ENCODE measurements at places on chromosomes 11 and 22.
A peak's percentile ranks its signal among the peaks of the same experiment; 100 is the strongest.

DNA sequence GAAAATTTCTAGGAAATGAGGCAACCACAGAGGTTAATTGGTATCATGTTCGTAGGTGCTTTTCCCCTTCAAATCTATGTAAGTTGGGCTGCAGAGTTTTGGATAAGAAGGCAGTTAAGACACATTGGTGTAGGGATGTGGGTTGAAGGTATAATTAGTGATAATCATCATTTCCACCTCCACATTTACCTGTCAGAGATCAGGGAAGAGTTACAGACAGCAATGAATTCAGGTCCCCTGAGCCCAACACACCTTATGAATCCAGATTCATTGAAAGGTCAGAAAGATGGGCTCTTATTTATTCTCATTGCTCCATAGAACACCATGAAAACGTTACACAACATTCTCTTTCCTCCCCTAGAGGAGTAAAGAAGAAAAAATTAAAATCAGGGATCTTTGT is 308.7 kb downstream of the C11orf87 start:
- no peak for DNase-seq

DNA sequence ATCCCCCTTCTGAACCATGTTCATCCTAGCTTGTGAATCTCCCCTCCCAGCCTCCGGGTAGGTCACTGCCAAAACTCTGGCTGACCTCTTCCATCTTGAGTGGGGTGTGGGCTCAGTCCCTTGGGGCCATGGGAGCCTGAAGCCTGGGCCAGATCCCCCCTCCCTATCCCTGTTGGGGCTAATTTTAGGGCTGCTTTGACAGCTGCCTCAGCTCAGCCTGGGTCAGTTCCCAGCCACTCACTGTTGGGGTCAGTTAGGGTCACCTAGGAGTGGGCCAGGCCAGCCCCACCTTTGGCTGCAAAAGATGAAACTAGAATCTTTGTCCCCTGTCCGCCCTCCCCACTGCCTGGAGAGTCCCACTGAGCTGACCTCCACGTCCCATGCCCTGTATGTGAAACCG is 29.8 kb upstream of the P2RY2 start:
- DNase-seq, result no peak

- DNase-seq, result no peak
Measured at GRCh38 chr11:111912535-111912934, at the start of gene HSPB2. Gene HSPB2, plus strand, starts transcription at chr11:111912734. Its CDS starts 96 bp downstream, at chr11:111912830.

DNA sequence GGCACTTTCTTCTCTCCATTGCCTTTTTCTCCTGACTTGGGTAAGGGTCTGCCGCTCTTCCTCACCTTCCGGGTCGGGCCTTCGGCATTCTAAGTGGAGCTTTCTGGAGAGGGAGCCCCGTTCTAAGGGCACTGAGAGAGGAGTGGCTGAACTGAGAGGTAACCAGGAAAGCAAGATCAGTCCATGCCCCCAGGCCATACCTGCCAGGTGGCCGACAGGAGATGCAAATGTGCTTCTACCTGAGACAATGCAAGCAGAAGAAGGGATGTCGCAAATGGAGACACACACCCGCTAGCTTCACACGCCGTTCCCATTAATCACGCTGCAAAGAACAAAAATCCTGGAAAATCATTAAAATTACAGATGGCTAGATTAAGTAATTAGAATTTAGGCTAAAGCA is 156.4 kb upstream of the TBCEL start:
- DNase-seq, result no peak

- no peak for DNase-seq
Measured at GRCh38 chr11:73423506-73423905, 47.3 kb downstream of the RELT start.

GRCh38 chr11:115256397-115257197 is 247.6 kb downstream of the CADM1 start:
- no peak for DNase-seq

DNA sequence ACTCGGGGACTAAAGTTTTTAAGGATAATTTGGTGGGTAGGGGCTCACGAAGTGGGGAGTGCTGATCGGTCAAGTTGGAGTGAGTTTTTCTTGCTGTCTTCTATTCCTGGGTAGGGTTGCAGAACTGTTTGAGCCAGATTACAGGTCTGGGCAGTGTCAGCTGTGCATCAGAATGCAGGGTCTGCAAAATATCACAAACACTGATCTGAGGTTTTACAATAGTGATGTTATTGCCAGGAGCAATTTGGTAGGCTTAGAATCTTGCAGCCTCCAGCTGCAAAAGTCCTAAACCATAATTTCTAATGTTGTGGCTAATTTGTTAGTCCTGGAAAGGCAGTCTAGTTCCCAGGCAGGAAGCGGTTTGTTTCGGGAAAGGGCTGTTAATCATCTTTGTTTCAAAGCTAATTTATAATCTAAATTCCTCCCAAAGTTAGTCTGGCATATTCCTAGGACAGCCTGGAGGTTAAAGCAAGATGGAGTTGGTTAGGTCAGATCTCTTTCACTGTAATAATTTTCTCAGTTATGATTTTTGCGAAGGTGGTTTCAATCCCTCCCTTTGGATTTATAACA is 39.7 kb upstream of the CALCA start:
- no peak for DNase-seq

DNA sequence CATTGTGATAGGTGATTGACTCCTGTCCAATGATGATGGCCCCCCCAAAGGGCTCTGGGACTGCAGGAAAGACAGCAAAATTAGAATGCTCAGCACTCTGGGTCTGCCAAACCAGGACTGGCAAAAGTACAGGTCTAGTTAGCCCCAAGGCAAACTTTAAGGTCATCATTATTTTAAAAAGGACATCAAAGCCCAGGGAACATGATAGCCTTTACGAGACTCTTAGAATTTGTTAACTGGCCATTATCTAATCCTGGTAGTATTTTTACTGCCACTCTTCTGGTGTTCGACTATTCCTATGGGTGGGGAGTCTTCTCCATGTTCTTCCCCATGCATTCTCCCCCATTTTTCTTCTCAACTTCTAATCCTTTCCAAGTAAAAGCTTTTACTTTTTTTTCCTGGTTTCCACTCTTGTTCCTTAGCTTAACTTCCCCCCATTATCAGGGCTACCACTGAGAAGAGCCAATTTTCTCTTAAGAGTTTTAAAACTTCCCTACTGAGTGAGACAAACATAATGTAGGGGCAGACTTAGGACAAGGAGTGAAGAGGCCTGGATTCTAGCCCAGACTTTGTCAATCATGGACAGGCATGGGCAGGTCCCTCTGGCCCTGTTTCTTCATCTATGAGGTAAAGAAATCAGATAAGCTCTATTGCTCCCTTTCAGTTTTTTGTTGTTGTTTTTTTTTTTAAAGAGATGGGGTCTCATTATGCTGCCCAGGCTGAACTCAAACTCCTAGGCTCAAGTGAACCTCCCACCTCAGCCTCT is 7.1 kb downstream of the DDB1 start:
- no peak for DNase-seq

DNA sequence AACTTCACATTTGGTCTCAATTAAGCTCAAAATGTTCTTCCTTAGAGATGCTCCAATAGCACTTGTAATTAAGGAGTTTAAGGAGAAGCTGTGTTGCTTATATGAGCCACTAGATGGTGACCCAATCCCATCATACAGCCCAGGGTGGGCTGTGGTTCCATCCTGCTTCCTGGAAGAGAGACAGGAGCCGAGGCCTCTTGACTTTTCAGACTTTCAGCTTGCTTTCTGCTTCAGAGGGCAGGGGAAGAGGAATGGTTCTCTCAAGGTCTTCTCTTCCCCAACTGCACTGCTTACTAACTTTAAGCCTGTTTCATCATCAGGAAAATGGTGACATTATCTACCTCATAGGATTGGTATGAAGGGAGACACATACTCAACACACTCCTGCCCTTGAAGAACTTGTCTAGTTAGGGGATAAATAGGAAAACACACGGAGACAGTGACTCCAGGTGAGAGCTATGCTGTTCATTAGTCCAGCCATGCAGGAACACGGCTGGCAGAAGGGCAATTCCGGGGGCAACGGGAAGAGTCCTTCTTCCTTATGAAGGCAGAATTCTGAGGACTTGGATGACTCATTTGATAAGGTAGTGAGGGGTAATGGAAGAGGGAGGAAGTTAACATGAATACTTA is 20.1 kb downstream of the TMEM218 start:
- no peak for DNase-seq

DNA sequence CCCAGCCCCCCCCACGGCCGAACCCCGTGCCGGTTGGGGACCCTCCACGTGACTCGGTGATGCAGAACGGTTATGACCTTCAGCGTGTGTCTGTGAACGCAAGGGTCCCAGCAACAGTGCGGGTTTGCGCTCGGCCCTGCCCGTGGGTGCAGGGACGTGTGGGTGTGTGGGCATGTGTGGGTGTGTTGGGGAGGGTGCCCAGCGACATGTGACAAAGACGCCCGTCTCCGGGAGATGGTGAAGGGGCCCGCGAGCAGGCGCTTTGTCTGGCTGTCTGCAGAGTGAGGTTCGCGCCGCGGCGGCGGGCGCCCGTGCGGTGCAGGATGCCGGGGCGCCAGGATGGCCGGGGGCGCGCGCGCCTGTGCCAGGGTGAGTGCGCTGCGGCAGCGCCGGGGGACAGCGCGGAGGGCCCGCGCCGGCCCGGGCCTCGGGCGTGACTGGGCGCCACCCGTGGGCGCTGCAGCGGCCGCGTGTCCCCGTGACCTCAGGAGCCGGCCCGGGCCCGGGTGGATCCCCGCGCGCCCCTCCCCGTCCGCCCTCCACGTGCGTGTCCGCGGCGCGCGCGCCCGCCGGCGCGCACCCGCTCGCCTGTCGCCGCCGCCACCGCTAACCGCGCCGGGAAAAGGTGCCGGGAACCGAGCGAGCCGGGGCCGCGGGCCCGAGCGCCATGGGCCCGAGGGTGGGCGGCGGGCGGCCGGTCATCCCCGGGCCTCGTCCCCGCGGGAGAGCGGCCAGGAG is at the start of gene LRFN4:
Gene LRFN4 (plus strand): TSS at position 569 of the 738 bp plus-strand sequence. CDS start 681 bp downstream, outside the sequence.
- peak; percentile 32 for DNase-seq

- DNase-seq, result no peak
Measured at GRCh38 chr11:2864901-2865300, 20.7 kb downstream of the CDKN1C start.

DNA sequence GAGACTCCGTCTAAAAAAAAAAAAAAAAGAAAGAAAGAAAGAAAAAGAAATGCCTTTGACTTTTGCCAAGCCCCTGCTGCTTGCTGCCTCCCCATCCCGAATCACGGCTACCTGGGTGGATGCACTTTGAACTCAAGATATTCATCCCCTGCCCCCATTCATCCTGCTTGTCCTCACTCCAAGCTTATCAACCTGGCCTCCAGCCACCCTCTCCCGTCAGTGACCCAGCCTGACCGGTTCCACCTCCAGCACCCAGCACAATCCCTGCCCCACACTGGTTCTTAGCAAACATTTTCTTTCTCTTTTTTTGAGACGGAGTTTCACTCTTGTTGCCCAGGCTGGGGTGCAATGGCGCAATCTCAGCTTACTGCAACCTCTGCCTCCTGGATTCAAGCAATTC is 44.4 kb downstream of the CYTH4 start:
- DNase-seq, result no peak

DNA sequence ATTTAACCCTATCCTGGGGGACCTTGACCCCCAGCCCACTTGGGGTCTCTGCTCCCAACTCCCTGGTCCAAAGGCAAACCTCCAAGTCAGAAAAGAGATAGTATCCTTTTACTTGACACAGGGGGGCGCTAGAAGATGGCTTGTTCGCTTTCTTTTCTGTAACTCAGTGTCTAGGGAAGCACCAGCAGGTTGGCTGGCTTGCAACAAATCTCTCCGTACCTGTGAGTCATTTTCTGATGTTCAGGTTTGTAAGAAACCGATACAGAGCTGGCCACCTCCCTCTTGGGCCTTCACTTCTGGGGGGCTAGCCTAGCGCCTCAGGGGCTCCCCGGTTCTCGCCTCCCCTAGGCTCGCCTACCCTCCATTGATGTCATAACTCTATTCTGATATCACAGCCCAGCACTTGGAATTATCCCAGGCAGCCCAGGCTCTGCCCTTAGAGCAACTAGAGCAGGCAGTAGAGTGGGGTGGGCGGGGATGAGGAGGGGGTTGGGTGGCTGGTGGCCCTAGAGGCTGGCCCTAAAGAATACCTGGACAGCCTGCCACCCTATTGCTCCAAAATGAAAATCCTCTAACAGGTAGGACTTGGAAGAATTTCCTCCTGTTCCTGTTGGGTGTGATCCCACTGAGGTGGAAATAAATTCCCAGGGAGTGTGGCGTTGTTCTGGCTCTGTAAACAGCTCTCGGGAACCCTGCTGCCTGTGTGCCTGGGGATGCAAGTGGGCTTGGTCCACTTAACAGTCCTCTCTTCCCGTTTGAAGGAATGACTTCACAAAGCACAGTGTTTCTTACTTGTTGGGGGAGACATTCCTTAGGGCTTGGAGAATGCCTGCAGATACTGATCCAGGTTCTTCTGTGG is 69.4 kb downstream of the OSBP2 start:
- DNase-seq, result peak; percentile 32

- DNase-seq, result no peak
Measured at GRCh38 chr22:49871482-49871881, 17.8 kb downstream of the ZBED4 start.

- no peak for DNase-seq
Measured at GRCh38 chr11:113148652-113149051, 165.7 kb upstream of the TTC12 start.

GRCh38 chr11:36743039-36743438 is 145.0 kb upstream of the RAG2 start:
- DNase-seq, result no peak

DNA sequence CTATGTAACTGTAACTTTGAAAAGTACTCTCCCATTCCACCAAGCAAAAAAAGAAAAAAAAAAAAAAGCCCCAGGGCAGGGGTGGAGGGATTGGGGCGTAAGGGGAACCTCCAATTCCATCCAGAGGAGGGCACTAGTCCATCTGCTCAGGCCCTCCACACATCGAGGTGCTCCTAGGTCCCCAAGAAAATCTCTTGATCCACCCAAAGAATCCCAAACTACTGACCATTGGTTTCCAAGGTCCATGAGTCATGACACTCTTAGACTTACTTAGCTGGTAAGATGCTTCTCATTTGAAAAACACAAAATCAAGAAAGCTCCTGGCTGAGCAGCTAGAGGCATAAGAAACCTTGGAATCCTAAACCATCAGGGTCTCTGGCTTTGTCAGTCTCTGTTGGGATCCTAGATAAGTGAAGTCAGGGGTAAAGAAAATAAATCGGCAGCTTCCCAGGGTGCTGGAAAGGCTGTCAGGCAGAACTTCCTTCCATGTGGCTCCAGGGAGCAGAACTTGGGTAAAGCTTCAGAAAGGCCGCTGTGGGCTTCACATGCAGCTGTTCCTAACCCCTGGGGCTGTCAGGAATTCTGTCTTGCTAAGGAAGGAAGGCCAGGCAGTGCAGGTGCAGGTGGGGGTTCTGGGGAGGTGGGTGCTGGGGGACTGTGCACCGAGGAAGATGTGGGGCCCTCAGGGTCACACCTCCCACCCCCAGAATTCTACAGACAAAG is 49.4 kb upstream of the ADA2 start:
- DNase-seq, result no peak

All from stimulated activated CD4-positive, alpha-beta T cell treated with anti-CD3 and anti-CD28 coated beads, Interleukin-12 subunit alpha, Interleukin-12 subunit beta, amount 100 ng/mL, for 48 hours (primary cell).